ENCODE measurements at places on chromosomes 3 and 15. TPM values are rescaled to one million over a fixed set of nuclear protein-coding genes. Genes with fewer than 3 reads are reported as not detected.

The INKA1 gene
- 0.51 TPM for polyA plus RNA-seq

DNA sequence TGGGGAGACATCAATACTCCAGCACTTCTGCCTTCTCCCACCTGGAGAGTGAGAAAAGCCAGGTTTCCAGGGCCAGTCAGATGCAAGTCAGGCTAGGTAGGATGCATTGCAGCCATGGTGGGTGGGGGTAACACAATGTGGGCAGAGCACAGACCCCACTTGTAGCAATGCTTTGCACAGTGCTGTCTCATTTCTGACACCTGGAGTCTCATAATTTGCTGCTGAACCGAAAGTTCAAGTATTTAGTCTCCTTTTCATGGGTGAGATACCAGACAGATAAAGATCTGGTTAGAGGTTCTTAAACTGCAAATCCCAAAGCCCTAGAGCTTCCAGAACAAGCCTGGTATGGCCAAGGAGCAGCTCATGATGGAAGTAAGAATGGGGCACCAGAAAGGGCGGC, 880.3 kb upstream of the CFAP20DC start:
- no peak for DNase-seq

DNA sequence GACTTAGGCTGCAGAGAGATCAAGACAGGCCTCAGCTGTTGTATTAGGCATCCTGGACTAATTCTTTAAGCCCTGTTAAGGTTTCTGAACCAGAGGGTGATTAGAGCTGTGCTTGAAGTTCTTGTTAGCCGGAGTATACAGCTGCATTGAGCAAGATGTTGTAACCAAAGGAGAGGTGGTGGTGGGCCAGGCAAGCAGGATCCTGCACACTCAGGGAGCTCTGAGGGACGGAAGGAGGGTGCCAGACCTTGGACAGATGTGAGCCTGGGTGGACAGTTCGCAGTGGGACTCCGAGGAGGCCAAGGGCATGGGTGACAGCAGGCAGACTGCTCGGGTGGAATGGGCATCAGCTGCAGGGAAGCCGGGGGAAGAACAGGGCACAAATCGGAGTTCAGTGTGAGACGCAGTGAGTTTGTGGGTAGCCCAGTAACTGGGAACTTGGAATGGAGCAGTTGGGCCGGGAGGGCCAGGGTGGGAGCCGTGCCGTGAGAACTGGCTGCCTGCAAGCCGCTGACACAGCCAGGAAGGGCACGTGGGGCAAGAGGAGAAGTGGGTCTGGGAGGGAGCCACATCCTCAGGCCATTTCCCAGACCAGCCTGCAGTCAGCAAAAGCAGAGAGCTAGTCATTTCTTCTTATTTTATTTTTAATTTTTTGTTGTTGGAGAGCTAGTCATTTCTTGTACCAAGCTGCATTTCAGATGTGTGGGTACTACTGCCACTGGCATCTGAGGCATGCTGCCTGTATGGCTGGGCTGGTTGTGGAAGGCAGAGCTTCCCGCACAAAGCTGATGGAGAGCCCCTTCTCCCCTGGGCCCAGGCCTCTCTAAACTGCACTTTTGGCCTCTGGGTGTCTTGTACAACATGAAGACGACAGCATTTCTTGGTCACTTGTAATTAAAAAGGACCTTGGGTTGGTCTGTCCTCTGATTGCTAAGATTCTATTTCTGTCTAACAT, 61.0 kb downstream of the PGPEP1L start:
- no peak for DNase-seq

GRCh38 chr3:27213450-27213849, 155.7 kb downstream of the NEK10 start:
- DNase-seq = no peak

The NANOGP8 gene
- not detected for polyA plus RNA-seq

DNA sequence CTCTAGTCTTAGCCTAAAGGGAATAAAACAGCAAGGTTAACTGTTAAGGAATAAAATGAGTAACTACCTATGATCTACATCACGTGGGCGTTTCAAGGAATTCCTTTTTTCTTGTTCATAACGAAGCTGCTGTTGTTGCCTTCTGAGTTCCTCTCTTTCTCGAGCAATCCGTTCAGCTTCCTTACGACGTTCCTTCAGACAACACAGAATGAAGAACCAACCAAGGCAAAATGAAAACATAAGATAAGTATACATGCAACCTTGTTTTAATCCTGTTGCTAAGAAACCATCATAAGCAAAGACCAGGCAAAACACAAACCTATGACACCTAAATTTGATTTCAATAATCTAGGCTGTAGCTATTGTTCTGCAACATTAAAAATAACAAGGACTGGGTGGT, 44.1 kb downstream of the SLTM start:
- no peak for DNase-seq

The CKMT1A gene
- 1.6 TPM for polyA plus RNA-seq

All from A549 (cell line).